ENCODE measurements at places on chromosomes 13 and 19.

DNA sequence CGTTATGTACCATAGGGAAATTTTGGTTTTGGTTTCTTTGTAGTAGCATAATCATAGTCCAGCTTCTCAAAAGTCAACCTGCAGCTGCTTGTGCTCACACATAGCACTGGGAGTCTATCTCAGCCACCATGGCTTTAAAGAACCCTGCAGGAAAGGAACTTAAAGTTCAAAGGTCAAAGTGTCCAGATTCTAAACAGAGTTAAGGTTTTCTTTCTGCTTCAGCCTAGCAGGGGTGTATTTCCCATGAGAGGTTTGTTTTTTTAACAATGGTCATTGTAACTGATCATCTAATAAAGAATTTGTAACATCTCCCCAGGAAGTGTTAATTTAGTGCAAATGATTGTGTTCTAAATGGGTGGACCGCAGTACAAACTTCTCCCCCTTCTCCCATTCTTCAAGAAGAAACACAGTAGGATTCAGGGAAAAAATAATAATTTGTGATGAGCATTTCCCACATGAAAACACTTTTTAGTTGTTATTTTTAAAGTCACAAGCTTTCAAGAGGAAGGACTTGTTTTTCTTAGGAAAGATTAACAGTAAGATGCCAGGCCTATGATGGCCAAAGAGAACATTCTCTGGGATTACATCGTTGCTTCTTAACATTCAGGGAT, 168.0 kb downstream of the EFNB2 start:
- DNase-seq = no peak

- peak; percentile 75 for DNase-seq
Observed at GRCh38 chr19:33795370-33796163, 1.1 kb upstream of the KCTD15 start.

DNA sequence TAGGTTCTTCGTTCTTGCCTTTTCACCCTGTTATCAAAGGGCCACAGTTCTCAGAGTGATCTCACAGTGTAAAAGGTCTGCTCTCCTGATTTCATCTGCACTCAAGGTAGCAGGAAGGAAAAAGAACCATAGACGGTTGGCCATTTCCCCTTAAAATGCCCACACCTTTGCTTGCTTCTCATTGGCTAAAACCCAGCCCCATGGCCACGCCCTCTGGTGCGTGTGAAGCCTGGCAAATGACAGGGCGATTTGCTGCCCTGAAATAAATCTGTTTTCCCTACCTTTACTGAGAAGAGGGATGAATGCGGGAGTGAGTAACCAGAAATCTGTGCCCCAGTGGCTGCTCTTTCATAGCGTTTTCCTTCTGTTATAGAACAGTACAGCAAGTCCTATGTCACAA, 269.3 kb downstream of the POU4F1 start:
- no peak for DNase-seq

- no peak for DNase-seq
Observed at GRCh38 chr19:43731346-43731745, 15.5 kb downstream of the IRGC start.

DNA sequence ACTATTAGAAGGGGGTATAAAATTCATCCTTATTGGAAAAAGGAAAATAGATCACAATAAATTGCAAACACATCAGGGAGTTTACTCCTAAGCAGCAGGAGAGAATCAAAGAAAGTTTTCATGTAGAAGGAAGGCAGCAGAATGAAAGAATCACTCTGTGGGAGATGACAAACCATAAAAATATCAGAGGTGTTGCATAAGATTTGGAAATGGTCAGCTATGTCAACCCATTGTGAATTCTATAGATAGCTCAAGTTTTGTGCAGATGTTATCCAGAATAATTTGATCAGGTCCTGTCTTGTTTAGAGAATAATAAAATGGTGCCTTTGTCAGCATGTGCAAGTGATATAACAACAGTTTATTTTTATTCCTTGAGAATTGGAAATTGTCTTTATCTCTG, 622.4 kb downstream of the DCT start:
- no peak for DNase-seq

- DNase-seq = no peak
Observed at GRCh38 chr13:62243106-62243505, 827.5 kb upstream of the PCDH20 start.

DNA sequence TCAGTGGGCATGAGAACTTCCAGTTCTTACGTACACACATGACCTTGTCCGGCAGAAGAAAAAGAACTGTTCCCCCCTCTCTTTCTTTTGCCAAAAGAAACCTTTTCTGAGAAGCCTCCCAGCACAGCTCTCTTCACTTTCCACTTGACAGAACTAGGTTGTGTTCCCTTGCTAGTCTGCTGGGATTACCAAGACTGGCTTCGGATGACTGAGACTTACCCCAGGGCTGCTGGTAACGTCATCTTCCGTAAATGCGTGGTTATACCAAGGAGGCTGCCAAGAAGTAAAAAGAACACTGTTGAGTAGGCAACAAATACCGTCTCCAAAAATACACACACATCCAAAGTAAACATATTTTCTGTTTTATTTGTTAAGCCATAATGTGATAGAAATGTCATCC, 908.2 kb downstream of the EFNB2 start:
- DNase-seq = no peak

DNA sequence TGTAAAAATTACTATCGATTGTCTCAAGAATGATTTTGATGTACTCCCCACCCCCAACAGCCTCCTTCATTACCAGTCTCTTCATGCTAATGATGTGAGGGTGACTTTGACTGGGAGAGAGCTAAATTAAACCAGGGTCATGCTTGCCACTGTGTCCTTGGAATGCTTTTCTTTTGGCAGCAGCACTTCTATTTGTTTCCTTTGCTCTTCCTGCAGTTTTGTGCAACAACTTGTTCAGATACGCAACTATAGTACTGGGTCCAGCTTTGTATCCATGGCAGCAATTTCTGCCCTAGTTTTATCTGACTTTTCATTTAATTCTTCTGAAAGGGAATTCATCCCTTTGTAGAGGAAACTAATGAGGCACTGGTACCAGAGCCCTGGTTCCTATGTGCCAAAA, 2792.1 kb downstream of the PCDH9 start:
- no peak for DNase-seq

- peak; percentile 94 for DNase-seq
Observed at GRCh38 chr19:51607920-51608562, 22.2 kb downstream of the SIGLEC5 start.

DNA sequence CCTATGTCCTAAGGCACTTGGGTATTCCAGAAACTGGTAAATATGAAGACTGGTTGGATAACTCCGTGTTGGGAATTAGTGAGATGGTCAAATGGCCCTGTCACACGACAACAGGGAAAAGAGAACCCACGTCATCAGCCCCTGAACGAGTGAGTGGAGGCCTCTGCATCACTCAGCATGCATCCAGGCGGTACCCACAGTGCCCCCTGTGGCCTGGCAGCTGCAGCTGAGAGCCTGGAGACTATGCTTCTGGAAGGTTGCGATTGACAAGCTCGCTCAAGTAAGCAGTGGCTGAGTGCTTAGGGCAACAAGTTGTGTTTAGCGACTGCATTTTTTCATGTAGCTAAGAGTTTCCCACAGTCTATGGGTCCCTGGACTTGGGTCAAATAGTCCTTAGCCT, 55.9 kb downstream of the COL4A2 start:
- DNase-seq = no peak

- no peak for DNase-seq
Observed at GRCh38 chr13:64591971-64592370, 2638.2 kb downstream of the PCDH9 start.

DNA sequence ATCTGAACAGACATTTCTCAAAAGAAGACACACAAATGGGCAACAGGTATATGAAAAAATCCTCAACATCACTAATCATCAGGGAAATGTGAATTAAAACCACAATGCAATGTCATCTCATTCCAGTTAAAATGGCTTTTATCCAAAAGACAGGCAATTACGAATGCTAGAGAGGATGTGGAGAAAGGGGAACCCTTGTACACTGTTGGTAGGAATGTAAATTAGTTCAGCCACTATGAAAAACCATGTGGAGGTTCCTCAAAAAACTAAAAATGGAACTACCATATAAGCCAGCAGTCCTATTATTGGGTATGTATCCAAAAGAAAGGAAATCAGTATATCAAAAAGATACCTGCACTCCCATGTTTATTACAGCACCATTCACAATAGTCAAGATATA, 24.7 kb upstream of the ZC3H13 start:
- DNase-seq = peak; percentile 67

- DNase-seq = no peak
Observed at GRCh38 chr13:73691891-73692290, 442.3 kb downstream of the KLF12 start.

- DNase-seq = no peak
Observed at GRCh38 chr13:32264407-32264806, 50.8 kb downstream of the ZAR1L start.

- no peak for DNase-seq
Observed at GRCh38 chr19:15253513-15253912, 21.3 kb upstream of the EPHX3 start.
